ENCODE measurements at places on chromosomes 6 and 20.

DNA sequence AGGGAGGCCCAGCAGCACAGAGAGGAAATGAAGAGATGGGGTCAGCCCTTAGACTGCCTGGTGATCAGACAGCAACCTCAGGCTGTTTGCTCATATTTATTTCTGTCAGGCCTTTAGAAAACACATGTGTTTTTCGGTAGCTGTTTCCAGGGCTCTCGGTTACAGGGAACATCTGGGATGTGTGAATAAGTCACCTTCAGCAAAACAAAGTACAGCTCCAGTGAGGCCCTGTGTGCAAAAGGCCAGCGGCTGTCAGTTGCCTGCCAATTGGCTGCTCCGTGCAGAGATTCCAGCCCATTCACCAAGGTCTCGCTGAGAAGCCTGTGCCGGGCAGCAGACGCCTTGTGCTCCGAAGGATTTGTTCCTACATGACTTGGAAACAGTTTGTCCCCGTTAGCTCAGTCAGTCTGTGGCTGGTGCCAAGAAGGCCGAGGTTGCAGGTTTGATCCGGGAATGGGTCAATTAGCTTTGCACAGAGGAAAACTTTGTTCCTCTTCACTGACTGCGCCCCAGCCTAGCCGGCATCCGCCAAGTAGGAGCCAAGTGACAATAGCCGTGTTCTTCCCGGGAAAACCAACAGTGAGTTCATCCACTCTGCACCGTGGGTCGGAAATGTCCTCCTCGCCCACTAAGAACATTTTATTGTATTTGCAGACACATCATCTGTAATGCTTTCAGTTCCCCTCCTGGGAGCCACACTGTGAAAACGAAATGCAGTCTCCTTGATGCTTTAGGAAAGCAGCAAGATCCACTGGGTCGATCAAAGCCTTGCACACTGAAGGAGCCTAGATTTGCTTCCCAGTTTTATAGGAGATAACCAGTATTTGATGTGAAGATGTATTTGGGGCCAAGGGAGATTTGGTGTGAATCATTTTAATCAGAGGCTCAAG lies 315.4 kb upstream of the CDYL start:
- no peak for DNase-seq

- DNase-seq, result no peak
Observed at GRCh38 chr6:141117874-141118273, 1014.9 kb upstream of the GJE1 start.

- DNase-seq, result no peak
Observed at GRCh38 chr20:49199729-49200293, 11.7 kb upstream of the STAU1 start.

GRCh38 chr6:87341899-87342298 lies 2.7 kb upstream of the C6orf163 start:
- DNase-seq, result no peak

- no peak for DNase-seq
Observed at GRCh38 chr20:18678549-18679419, 90.9 kb downstream of the DTD1 start.

DNA sequence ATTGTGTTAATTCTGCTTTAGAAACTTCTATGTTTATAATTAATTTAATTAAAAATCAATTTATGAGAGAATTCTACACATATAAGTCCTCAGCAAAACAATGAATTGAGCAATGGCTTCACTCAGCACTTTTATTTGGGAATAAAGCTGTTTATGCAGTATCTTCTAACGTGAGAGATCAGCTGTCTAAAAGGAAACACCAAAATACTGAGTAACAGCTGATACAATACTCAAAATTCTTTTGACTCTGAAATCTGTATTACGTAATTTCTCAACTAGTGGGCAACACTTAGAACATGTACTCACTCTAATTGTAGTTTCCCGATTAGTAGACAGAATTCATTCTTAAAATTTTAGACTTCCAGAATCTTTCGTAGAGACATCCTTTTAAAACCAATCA lies 49.8 kb downstream of the MAP3K7 start:
- no peak for DNase-seq

GRCh38 chr6:75800133-75800532 lies 51.1 kb downstream of the MYO6 start:
- no peak for DNase-seq

DNA sequence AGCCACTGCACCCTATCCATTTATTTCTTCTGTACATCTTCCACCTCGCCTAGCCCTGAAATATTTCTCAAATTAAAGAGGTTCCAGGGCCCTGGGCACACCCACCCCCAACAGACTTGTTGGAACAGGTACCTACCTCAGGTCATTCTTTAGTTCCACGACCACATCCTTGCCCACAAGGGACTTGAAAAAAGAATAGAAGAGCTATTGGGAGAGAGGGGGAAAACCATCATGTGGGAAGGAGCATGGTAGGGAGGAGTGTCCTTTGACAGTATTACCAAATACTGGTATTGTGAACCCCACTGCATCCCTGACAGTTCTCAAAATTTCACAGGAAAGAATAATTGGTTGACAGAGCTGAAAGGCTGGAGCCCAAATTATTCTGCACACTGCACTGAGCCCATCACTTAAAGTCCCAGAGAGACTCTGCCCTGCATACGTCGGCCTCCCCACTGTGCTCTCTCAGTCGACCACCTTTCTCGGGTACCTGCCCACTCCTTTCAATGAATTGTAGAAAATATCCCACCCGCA lies 762 bp downstream of the LSM2 start:
- DNase-seq, result no peak

DNA sequence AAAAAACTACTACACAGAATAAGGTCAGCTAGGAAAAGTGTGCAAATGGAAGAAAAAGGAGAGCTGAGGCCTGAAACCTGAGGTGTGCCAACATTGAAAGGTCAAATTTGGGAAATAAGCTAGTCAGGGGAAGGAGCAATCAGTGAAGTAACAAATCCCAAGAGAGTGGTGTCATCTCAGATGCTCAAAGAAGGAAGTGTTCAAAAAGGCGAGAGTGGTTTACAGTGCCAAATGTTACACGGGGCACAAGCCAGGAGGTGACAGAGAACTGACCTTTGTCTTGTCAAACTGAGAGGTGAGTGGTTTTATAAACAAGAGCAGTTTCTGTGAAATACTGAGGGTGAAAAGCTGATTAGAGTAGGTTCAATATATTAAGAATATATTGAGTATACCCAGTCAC lies 83.0 kb upstream of the TCF21 start:
- DNase-seq, result no peak

- no peak for DNase-seq
Observed at GRCh38 chr6:13478525-13478966, 8.9 kb downstream of the GFOD1 start.

GRCh38 chr6:33116417-33116816 lies 40.6 kb downstream of the HLA-DPB1 start:
- no peak for DNase-seq

GRCh38 chr20:59150821-59151251 lies 12.8 kb upstream of the ZNF831 start:
- no peak for DNase-seq

All from CD8-positive, alpha-beta T cell (primary cell).